ENCODE measurements at places on chromosomes 1 and 21.
A peak's percentile ranks its signal among the peaks of the same experiment; 100 is the strongest.

- no peak for DNase-seq
These were observed 37.7 kb upstream of the PTBP2 start for GRCh38 chr1:96683931-96684330.

DNA sequence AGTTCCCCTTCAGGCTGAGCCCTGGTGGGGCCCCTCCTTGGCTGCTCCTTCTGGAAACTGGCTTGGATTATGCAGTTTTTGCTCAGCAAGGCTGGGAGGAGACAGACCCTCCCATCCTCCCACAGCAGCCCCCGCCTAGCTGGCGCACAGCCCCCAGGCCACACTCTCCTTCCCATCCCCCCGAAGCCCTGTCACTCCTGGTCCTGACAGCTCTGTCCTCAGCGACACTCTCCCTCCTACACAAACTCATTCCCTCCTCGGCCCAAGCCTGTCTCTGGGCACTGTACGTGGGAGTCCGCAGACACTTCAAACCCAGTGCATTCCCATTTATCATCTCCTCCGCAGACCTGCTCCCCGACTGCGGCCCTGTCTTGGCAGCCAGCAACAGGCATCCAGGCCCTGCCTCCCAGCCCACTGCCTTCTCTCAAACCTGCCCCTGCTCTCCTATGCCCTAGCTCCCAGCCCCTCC is 25.0 kb upstream of the EPHB2 start:
- DNase-seq, result no peak

- DNase-seq, result peak; percentile 49
These were observed 274.2 kb downstream of the GRIK3 start for GRCh38 chr1:36760081-36760480.

DNA sequence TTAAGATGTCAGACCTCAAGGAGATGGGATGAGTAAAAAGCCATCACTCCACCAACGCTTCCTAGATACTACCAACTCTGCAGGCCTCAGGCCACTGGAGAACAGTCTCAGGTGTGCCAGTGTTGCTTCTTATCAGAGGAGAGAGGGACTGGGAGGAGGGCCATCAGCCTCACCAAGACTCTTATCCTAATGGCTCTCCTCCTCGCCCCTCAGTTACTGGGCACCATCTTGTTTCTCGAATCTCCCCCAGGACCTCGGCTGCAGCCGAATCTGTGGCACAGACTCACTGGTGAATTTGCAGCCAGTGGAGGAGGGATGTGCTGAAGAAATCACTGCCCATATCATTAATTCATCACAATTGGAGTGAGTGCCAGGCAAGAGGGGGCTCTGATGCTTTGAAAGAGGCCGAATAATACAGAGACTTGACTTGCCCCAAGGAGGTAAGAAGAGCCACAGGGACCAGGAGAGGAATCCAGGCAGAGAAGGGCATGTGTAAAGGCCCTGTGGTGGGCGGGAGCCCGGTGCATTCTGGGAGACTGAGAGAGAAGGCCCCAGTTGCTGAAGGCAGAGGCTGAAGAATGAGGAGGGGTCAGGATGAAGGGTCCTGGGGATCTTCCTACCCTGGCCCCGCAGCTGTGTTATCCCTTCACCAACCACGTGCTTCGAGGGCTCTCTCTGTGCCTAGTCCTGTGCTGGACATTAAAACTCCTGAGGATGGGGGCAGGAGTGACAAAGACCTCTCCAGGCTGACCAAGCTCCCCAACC is 129.8 kb downstream of the PTPRU start:
- DNase-seq, result no peak

- no peak for DNase-seq
These were observed 88.5 kb downstream of the ASH1L start for GRCh38 chr1:155474146-155474545.

DNA sequence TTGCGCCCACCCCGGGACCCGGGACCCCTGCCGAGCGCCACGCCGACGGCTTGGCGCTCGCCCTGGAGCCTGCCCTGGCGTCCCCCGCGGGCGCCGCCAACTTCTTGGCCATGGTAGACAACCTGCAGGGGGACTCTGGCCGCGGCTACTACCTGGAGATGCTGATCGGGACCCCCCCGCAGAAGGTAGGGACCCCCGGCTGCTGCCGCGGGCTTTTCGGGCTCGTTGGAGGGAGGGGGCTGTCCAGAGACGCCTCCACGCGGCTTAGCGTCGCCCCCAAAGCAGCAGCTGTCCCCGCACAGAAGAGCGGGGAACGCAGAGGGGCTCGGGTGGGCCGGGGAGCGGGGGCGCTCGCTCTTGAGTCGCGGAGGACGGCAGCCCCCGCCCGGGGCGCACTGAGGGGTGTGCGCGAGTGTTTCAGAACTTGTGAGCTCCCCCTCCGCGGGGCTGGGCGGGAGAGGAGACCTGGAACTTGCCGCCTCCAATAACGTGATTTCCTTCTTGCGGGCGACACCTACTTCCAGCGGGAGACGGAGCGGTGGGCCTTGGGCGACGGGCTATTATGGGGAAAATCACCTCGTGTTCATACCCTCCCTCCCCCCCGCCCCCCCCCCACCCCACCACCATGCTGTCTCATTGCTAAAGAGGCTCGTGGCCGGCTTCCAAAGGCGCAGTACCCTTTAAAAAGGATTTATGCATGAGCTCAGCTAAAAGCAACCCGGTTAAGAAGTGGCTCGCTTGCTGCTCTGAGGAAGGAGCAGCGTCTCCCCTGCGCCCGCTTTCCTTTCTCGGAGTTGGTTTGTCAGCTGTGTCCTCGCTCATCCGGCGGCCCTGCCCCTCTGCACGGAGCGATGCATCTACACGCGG is 664 bp downstream of the BACE2 start:
- DNase-seq, result peak; percentile 84

GRCh38 chr1:225467193-225468020 is 39.6 kb upstream of the LBR start:
- DNase-seq, result peak; percentile 78

DNA sequence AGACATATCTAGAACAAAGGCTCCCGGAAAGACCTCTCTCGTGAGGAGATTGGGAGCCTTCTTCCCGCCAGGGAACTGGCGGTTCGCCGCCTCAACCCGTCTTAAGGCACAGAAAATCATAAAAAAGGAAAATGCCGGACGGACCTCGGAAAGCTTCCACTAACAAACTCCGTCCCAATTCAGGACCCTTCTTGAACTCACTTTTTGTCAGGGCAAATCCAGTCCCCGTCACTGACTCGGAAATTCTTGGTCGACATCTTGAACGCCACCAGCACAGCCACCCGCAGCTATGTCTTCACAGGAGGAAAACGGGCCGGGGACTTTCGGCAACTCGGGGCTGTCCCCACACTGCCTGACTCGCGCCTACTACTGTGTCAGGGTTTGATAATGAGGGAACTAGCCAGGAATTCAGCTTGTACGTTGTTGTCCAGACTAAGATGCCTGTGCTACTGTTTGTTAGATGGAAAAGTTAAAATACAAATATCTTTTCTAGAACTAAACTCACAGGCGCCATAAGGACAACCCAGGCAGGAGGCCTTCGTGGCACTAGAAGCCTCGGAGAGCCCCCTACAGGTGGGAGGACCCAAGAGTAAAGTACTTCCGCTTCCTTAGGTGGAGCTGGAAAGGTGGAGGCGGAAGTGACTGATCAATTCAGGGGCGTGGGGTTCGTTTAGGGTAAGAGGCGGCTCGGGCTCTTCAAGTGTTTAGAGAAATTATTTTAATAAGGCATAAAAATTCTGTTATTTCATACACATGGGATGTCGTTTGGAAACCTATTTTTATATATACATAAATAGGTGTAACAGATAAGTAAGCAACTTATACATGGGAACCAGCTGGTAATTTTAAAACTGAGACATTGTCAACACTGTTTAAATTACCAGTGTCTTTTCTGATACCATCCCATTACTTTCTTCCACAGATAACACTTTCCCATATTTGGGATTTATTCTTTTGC is at the start of gene ZRANB2:
Gene ZRANB2 (minus strand): TSS at position 297 of the 958 bp plus-strand sequence. CDS start 40 bp downstream, at position 257.
- peak; percentile 86 for DNase-seq

DNA sequence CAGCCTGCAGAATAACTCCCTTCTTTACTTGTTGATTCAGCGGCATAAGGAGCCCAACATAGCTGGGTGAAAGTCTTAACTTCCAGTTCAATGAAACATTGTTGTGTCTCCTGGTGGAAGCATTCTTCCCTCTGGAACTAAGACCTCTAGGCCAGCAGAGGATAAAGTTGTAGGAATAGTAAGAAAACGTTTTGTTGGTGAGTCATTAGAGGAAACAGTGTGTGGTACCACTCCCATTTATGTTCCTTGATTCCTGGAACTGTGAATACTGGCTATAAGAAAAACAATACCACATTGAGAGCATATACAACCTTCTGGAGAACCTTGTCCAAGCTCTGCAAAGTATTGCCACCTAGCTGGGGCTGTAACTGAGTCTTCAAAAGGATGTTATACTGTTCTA is 737.4 kb upstream of the ZP4 start:
- no peak for DNase-seq

DNA sequence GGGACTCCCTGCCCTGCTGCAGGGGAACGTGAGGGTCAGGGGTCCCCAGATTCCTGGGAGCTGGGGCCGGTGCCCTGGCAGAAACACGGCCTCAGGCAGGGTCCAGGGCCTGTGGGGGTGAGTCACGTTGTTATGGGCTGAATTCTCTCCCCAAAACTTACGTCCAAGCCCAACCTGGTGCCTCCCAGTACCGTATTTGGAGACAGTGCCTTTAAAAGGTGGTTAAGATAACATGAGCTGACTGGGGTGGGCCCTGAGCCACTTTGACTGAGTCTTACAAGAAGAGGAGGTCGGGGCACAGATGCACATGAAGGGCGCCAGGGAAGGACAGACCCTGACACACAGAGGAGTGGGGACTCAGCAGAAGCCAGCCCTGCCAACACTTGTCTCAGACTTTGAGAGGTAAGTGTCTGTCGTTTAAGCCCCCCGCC is 99.9 kb downstream of the WDR4 start:
- DNase-seq, result no peak

DNA sequence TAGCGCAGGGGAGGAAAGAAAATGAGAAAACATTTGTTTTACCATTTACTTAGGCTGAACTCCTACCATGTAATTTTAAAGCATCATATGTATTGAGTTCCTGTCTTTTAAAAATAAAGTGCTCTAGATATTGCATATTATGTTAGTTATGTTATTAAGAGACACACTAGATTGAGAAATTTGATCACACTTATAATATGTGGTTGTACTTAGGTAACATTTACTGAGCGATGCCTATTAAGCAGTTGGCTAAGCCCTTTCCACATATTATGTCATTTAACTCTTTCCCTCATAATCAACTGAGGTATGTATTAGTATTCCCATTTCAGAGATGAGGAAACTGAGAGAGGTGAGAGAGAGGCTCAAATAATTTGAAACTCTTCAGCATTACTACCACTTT is 4.5 kb upstream of the LRRC8D start:
- no peak for DNase-seq

DNA sequence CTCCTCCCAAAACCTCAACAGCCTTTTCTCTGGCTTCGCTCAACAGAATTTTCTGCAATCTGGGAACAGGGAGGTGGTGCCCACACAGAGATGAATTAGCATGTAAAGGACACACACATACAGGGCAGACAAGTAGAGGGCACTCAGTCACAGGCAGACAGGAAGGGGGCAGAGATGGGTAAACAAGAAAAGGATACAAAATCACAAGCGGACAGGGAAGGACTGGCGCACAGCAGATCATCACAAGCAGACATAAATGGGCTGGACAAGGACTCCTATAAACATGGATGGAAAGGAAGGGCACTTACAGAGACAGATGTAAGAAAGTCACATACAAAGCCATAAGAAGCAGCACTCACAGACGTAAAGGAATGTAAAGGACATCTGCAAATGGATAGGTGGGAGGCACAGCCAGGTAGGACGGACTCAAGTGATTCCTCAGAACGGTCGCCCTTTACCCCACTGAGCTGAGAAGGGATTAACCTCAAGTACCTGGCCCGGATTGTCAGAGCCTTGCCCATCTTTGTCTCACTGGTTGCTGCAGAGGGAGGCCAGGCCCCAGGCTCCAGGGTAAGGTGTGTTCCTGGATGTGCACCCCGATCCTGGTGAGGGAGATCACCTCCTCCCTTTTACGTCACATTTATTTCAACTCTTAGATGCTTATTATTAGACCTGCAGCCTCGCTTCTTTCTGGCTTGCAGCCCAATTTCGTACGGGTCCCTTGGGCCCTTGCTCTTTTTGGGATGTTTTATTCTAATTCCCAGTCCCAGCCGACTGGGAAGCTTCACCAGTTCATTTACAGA is 836 bp upstream of the PRCC start:
- DNase-seq, result peak; percentile 54

GRCh38 chr1:232904566-232904965 is 45.8 kb upstream of the NTPCR start:
- DNase-seq, result no peak

DNA sequence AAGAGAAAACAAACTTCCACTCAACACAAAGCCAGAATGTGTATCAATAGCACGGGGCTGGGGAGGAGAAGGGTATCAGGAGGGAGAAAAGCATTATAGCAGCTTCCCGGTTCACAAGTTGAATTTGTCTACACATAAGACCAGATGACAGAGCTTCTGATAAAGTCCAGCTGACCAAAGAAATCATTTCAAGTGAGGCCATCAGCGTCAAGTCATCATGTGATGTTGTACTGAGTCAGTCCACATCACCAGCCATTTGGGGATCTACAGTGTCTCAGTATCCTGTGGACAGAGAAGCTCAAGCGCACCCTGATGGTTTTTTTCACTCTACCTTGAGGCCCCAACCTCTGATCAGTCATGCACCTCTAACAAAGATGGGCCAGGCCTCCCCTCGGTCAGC is 33.0 kb downstream of the SETD4 start:
- DNase-seq, result no peak

- no peak for DNase-seq
These were observed 59.4 kb upstream of the LRRC8B start for GRCh38 chr1:89465201-89465600.

GRCh38 chr1:198741744-198742143 is 102.9 kb downstream of the PTPRC start:
- DNase-seq, result no peak

GRCh38 chr1:210407207-210407886 is 78.6 kb downstream of the HHAT start:
- DNase-seq, result no peak

GRCh38 chr1:156146020-156146768 is 7.2 kb upstream of the SEMA4A start:
- DNase-seq, result peak; percentile 76

- no peak for DNase-seq
These were observed 7.0 kb upstream of the IL6R start for GRCh38 chr1:154398141-154398540.

DNA sequence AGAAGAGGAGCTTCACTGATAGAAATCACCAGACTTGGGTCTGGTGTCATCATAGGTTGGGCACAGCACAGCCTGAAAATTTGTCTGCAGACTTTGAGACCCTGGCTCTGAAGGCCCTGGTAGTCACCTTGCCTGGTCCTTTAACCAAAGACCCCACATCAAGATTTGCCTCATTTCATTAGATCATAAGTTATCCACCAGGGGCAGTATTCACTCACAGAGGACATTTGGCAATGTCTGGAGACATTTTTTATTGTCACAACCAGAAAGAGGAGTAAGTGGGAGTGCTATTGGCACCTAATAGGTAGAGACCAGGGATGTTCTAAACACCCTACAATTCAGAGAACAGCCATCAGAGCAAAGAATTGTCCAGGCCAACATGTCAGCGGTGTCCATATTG is 22.1 kb upstream of the PAX7 start:
- no peak for DNase-seq

- no peak for DNase-seq
These were observed 934.2 kb downstream of the TTLL7 start for GRCh38 chr1:83064589-83065242.

All from tibial artery (tissue), 4 donors.